ENCODE measurements at places on chromosomes 5 and 9.

- DNase-seq = no peak
Observed at GRCh38 chr5:157963244-157963643, 104.3 kb upstream of the CLINT1 start.

DNA sequence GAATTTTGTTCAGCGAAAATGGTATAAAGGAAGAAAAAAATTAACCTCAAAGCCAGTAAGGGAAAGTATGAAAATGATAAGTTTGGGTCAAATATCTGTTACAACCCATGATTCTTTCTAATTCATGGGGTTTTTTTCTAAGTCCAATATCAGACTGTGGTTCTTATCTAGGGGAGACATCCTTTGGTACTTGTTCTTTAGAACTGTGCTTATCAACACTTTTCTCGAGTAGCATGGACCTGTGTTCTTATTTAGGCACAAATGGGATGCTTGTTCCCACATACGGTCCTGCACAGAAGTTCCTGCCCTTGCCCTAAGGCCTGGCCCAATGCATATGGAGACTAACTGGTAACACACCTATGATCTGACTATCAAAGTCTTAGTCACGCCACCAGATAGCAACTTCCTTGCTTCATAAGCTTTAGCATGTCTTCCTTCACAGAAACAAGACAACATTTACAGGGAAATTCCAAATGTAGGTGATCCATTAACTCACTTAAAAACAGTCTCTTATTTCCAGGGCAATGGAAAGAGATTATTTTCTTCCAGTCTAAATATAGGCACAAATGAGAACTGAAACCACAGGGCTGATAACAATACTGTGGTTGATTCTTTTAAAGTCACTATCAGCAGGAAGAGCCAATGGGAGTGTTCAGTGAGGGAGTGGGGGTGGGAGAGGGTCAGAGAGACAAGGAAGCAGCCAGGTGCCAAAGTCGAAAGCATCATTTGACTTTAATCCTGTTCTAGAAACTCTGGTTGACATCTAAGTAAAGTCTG, 268.8 kb upstream of the ANKRD55 start:
- DNase-seq = no peak

GRCh38 chr5:127070243-127070642, 3.1 kb downstream of the C5orf63 start:
- no peak for DNase-seq

GRCh38 chr5:88885002-88885401, 2.0 kb upstream of the MEF2C start:
- DNase-seq = no peak

- no peak for DNase-seq
Observed at GRCh38 chr9:16496908-16497307, 373.6 kb downstream of the BNC2 start.

- DNase-seq = no peak
Observed at GRCh38 chr5:75050415-75050814, 1.9 kb downstream of the GCNT4 start.

DNA sequence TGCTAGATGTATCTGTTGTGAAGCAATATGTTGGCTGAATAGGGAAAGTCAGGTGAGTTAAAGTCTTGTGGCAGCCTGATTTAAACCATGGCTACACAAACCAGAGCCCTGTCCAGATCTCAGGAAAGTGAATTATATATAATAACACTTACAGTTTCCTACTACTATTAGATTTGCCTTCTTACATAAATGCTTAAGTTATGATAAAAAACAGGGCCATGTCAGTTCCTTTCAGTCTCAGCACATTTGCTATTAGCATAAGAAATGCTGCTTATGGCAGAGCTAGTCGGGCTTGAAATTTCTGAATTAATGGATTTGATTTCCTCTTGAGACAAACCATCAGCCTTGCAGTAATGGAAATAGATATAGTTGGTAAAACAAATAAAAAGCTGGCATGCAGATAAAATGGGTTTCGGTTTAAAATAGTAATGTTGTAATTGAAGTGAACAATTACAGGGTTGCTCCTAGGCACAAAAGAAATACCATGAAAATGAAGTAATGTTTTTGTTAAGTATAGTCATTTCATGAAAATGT, 664.2 kb upstream of the ZNF608 start:
- DNase-seq = no peak

GRCh38 chr9:127393645-127394044, 3.3 kb upstream of the SLC2A8 start:
- no peak for DNase-seq

GRCh38 chr5:41416336-41416735, 94.1 kb downstream of the PLCXD3 start:
- DNase-seq = no peak

GRCh38 chr5:157915638-157916037, 56.7 kb upstream of the CLINT1 start:
- no peak for DNase-seq

GRCh38 chr9:120860083-120860482, 16.9 kb downstream of the PHF19 start:
- DNase-seq = no peak

- DNase-seq = no peak
Observed at GRCh38 chr5:14580398-14581034, 1.1 kb upstream of the OTULINL start.

GRCh38 chr9:83670381-83670780, 37.4 kb downstream of the UBQLN1 start:
- DNase-seq = no peak

DNA sequence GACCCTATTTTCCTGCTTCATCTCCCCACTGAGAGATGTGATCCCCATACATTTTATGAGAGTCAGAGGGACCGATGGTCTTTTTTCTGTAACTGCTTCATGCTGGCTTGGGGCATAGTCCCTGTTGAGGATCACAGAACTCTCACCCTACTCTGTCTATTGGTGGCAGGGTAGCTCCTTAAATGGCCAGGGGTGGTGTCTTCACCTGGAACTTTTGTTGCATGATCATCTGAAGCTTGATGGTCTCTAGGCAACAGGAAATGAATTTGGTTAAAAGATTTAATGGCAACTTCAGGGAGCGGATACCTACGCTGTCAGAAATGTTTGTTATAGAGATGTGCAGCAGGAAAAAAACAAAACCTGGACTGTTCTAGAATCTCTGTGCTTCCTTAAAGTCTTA, 87.0 kb upstream of the GLIS3 start:
- no peak for DNase-seq

GRCh38 chr5:39200081-39200480, 19.3 kb downstream of the FYB1 start:
- DNase-seq = peak; percentile 37

DNA sequence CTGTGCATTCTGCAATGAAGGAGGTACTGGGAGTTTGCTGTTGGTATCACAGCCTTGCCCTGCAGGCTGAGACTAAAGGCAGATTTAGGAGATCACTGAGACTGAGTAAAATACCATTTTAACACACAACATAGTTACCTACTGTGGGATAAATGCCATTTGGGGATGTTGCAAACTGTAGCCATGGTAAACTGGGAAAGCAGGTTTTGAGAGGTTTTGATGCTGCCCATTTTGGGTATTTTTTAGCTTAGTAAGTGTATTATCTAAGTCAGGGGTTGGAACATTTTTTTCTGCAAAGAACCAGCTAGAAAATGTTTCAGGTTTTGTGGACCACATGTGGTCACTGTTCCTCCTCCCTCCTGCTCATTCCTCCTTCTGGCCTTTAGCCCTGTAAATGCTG, 108.9 kb downstream of the EHMT1 start:
- no peak for DNase-seq

DNA sequence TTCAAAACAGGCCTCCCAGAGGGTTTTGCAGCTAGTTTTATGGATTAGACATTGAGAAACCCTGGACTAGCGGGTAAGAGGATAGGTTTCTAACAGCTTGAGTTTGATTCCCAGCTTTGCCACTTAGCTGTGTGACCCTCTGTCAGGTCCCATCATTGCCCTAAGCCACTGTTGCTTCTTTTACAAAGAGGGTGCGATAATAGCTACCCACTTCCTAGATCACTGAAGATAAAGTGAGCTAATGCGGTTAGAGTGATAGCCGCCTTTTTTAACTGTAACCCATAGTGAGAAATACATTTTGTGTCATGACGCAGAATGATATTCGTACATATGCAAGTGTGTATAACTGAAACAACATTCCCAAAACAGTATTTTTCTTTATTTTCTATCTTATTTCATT, 40.3 kb downstream of the CSF1R start:
- no peak for DNase-seq

GRCh38 chr5:162824360-162824759, 613.0 kb upstream of the CCNG1 start:
- DNase-seq = no peak

DNA sequence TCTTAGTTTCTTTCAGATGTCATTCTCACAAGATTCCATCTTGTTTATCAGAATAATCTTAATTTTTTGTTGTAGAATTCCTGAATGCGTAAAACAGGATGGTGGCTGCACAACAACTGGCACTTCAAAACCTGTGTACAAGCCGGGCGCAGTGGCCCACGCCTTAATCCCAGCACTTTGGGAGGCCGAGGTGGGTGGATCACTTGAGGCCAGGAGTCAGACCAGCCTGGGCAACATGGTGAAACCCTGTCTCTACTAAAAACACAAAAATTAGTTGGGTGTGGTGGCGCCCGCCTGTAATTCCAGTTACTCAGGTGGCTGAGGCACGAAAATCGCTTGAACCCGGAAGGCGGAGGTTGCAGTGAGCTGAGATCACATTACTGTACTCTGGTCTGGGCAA, 10.5 kb upstream of the CCNB1 start:
- DNase-seq = no peak

- no peak for DNase-seq
Observed at GRCh38 chr5:31640573-31640972, 1.6 kb downstream of the PDZD2 start.

DNA sequence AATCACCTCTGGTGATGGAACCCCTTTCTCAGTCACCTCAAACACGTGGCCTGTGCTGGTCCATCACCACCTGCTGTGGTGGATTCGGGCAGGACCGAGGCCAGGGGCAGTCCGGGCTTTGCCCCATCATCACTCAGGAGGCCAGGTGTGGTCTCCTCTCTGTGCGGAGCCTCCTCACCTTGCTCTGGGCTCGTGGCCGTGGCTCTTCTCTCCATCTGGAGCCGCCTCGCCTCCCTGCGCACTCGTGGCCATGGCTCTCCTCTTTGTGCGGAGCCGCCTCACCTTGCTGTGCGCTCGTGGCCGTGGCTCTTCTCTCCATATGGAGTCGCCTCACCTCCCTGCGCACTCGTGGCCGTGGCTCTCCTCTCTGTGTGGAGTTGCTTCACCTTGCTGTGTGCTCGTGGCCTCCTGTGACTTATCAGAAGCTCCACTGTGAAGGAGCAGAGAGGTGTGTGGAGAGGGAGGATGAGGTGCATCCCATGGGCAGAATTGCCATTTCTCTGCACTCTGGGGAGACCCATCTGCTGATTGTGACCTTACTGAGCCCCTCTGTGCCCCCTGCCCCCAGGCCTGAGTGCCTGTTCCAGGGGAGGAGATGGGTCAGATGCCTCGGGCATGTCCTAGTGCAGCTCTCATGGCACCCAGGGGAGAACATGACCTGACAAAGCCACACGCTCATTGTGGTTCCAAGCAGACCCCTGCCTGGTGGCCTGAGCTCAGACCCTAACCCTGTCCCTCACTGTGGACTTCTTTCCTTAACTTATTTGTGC, 276.6 kb upstream of the IRX2 start:
- no peak for DNase-seq

DNA sequence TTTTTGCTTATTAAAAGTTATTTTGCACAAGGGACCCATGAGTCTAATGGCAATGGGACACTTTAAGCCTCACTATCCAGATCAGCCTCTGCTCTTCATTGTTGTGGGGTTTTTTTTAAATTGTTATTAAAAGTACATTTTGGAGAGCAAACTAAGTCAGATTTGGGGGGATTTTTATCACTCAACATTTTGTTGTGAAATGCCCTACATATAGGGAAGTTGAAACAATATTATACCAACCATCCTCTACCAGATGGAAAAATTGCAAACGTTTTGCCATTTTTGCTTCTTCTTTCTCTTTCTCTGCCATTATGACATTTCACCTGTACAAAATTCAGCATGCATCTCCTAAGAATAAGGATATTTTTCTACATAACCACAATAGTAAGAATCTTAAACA, 75.3 kb downstream of the SLC1A3 start:
- no peak for DNase-seq

DNA sequence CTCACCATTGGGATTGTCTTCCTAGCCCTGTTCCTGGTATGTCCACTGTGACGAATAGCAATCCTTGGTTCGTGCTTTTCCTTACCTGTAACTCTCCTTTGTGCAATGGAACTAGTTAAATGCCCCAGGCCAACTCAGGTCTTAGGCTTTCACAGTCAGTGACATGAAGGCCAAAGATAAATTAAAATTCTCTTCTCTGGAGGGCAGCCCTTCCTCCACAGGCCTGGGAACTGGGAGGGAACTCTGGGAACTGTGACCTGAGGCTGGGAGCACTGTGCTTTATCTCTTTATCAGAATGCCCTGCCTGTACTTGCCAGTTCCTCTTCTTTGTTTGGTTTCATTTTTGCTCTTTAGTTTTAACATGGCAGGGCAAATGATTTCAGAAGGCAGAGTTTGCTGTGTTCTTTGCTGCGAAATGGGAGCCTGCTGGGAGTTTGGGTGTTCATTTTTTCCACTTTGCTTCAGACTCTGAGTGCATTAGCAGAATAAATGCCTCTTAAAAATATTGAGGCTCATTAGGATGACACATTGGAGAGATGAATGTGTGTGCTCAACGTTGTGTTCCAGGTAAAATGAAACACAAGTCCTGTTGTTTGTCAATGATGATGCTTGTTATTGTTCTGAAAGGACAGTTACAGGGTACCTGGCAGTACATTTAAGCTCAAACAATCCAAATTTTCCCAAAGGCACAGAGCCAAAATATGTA, 118.1 kb downstream of the NUDT12 start:
- DNase-seq = no peak

DNA sequence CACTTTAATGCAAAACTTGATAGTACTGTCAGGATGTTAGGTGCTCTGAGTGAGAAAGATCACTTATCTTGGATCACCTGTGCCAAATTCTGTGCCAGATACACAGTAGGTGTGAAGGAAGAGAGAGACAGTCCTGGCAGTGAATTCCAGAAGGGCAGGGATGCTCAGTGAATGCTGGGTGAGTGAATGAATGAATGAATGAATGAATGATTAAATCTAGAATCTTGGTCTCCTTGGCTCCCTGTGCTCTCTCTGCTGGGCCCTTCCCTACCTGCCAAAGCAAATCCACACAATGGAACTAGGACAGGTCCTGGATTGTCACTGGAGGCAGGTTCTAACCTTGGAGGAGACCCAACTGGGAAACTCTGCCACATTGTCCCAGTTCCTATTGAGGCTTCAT, 117.5 kb upstream of the CXCL14 start:
- no peak for DNase-seq

- DNase-seq = no peak
Observed at GRCh38 chr9:114603248-114603647, 7.8 kb upstream of the TMEM268 start.

GRCh38 chr9:124629600-124629999, 122.4 kb upstream of the NR5A1 start:
- no peak for DNase-seq

- no peak for DNase-seq
Observed at GRCh38 chr5:11027660-11028059, 266.6 kb upstream of the DAP start.
